H1 (cell line): ENCODE measurements at places on chromosomes 12 and 14. TPM values are rescaled to one million over a fixed set of nuclear protein-coding genes. Genes with fewer than 3 reads are reported as not detected.

DNA sequence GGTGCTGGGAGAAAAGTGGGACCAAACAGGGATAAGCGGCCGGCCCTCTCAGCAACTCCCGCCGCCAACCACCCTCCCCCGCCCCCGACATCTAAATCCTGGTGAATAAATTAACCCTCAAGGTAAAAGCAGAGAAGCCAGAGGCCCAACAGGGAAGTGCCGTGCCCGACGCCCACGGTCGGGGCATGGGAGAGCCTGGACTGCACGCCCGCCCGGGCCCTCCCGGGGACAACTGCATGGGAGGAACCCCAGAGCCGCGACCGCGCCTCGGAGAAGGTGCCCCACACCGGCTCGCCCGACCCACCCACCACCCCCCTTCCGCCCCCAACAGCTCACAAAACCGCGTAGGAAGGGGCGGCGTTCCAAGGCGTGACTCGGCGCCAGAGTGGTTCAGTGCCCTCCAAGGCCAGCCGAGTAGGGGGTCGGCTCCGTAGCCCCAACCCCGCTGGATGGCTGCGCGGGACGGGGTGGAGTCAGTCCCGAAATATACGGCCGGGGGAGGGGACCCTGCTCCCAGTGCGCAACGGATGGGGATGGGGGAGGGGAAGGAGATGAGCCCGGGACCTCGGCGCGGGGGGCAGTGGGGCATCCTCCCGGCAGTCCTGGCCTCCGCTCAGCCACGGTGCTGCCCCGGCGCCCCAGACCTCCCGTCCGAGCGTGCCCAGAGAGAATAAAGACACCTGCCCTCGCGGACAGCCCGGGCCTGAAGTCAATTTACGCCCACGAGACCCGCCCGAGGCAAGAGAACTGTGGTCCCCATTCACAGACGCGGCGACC lies 732 bp downstream of the SLC25A29 start:
- H3K27ac ChIP-seq = 0 out of 2 replicates have a peak overlapping the region, but pooled peaks have one; percentile 58
- H3K4me1 ChIP-seq = peaks cover 12% of the 10 kb centered on the region
- H3K36me3 ChIP-seq = no peaks in the 10 kb centered on the region
- H3K27me3 ChIP-seq = no peaks in the 10 kb centered on the region; the same call in 1 of the 2 replicates
- no peak for DNase-seq
- H3K4me3 ChIP-seq = peak overlapping the region; percentile 81

- no peaks in the 10 kb centered on the region; the same call in none of the 2 replicates for H3K27me3 ChIP-seq
- no peak for DNase-seq
- H3K4me1 ChIP-seq = no peaks in the 10 kb centered on the region
- no peak overlapping the region for H3K4me3 ChIP-seq
- H3K27ac ChIP-seq = no peak overlapping the region
Measured at GRCh38 chr14:83958359-83958758, 1571.6 kb upstream of the FLRT2 start.

DNA sequence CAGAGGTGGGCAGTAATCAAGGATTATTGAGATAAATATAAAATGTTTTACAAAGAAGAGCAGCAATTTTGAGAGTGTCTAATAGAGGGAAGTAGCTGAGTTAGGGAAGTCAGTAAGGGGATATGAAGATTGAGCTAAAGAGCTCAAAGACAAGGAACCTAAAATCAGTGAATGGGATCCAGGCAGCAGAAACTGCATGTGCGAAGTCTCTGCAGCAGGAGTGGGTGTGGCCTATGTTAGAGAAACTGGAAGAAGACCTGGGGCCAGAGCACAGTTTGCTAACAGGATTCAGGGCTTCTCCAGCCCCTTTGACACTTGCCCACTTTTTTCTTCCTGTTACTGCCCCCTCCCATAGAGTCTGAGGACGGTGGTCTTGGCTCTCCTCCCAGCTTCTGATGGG lies 36.3 kb upstream of the PLXNC1 start:
- no peak overlapping the region for H3K4me3 ChIP-seq
- H3K27me3 ChIP-seq = no peaks in the 10 kb centered on the region
- H3K27ac ChIP-seq = no peak overlapping the region
- no peaks in the 10 kb centered on the region for H3K36me3 ChIP-seq

DNA sequence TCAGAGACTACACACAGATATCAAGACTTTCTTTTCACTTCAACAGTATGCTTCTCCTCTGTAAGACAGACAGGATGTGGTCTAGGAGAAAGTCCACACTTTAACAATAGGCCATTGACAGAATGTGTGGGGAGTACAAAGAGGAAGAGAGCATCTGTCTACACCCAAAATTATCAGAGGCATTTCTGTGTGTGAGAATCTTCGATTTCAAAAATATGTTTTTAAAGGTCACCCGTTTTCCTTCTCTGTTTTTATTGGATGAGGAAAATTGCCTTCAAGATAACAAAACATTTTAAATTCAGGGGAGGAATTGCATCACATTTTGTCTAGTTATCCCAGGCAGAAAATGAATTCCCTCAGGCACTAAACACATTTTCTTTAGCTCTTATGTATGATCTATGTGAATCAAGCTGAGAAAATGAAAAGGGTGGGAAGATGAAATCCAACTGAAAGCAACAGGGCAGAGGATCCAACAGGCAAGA lies 16.4 kb downstream of the NAV3 start:
- no peak for DNase-seq
- H3K27me3 ChIP-seq = no peaks in the 10 kb centered on the region
- no peaks in the 10 kb centered on the region for H3K4me1 ChIP-seq
- H3K36me3 ChIP-seq = no peaks in the 10 kb centered on the region
- no peak overlapping the region for H3K27ac ChIP-seq
- no peak overlapping the region for H3K4me3 ChIP-seq

The RIMBP2 gene
- 0.31 and 0.65 TPM in 2 replicates for total RNA-seq

The GUCY2C gene
- total RNA-seq = 2.5 and 3.2 TPM in 2 replicates
